ELF-1 (cell line): ENCODE measurements at places on chromosomes 1 and 21.

DNA sequence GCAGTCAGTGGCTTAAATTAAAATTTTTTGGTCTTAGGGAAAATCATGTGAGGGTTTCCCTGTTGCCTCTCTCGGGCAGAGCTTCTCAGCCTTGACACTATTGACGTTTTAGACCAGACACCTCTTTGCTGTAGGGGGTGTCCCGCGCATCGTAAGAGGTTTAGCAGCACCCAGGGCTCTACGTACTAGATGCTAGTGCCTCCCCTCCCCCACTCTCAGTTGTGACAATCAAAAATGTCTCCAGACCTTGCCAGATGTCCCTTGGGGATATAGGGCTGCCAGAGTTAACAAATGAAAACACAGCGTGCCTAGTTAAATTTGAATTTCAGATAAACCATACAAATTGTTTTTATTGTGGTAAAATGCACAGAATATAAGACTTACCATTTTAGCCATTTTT lies 293.3 kb downstream of the DISC1 start:
- no peak for DNase-seq

- peak; percentile 75 for DNase-seq
Measured at GRCh38 chr1:164772635-164773034, 213.7 kb downstream of the PBX1 start.

DNA sequence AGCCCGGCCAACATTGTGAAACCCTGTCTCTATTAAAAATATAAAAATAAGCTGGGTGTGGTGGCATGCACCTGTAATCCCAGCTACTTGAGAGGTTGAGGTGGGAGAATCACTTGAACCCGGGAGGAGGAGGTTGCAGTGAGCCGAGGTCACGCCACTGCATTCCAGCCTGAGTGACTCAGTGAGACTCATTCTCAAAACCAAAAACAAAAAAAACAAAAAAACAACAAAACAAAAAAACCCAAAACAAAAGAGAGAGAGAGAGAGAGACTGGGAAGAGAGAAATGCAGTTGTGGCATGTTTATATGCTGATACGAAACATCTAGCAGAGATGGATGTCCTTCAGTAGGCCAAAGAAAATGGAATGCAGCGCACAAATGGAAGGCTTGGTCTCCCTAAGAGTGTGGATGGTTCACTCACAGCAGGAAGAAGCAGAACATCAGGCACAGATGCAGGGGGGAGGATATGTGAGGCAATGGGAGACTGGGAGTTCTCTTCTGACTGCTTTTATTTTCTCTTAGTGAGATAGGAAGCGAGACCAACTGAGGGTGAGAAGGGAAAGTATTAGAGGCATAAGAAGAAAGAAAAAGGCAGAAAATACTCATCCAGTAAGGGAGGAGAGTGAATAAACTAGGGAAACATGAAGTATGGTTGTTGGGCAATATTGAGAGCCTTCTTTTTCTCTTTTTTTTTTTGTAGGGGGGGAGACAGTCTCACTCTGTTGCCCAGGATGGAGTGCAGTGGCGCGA lies 16.0 kb downstream of the THEM4 start:
- no peak for DNase-seq

GRCh38 chr1:18849261-18849711 lies 10.2 kb downstream of the TAS1R2 start:
- DNase-seq = no peak

- peak; percentile 80 for DNase-seq
Measured at GRCh38 chr21:33655588-33656221, 13.4 kb downstream of the ITSN1 start.

DNA sequence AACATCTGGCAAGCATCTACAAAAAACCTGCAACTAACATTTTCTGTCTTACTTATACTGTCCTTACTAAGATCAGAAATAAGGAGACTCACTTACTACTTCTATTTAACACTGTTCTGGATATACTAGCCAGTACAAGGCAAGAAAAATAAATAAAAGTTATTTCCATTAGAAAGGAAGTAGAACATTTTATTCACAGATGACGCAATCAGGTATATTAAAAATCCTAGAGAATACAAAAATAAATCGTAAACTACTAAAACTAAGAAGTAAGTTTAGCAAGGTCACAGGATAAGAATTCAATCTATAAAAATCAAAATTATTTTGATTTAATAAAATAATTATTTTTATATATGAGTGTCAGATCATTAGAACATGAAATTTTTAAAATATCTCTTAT lies 264.6 kb downstream of the BARHL2 start:
- no peak for DNase-seq

GRCh38 chr21:42151948-42152220 lies 67.1 kb upstream of the ABCG1 start:
- no peak for DNase-seq

- no peak for DNase-seq
Measured at GRCh38 chr1:118982821-118983557, 5.2 kb downstream of the TBX15 start.

- no peak for DNase-seq
Measured at GRCh38 chr1:229825042-229825441, 199.0 kb downstream of the URB2 start.
